ENCODE measurements at places on chromosomes 2 and 18. TPM values are rescaled to one million over a fixed set of nuclear protein-coding genes. Genes with fewer than 3 reads are reported as not detected.
A peak's percentile ranks its signal among the peaks of the same experiment; 100 is the strongest.

RND3 gene
- 2.9 TPM for total RNA-seq

UGT1A5 gene
- total RNA-seq, result not detected

STAMBP gene
- total RNA-seq, result 29.2 TPM

ZNF892 gene
- 11.2 TPM for total RNA-seq

MYOM1 gene
- total RNA-seq, result 0.49 TPM

GAREM1 gene
- 1.2 TPM for total RNA-seq

PROM2 gene
- 0.62 TPM for total RNA-seq

FKBP1B gene
- 31.1 TPM for total RNA-seq

CTNNA2 gene
- total RNA-seq, result 4.7 TPM

CHRNG gene
- not detected for total RNA-seq

CD28 gene
- not detected for total RNA-seq

PREPL gene
- total RNA-seq, result 16.3 TPM

OSBPL6 gene
- total RNA-seq, result 3.0 TPM

GRCh38 chr18:10588975-10589374 is 63.1 kb downstream of the NAPG start:
- DNase-seq, result no peak

- DNase-seq, result no peak
Measured at GRCh38 chr18:45015788-45016128, 335.1 kb downstream of the SETBP1 start.

DNA sequence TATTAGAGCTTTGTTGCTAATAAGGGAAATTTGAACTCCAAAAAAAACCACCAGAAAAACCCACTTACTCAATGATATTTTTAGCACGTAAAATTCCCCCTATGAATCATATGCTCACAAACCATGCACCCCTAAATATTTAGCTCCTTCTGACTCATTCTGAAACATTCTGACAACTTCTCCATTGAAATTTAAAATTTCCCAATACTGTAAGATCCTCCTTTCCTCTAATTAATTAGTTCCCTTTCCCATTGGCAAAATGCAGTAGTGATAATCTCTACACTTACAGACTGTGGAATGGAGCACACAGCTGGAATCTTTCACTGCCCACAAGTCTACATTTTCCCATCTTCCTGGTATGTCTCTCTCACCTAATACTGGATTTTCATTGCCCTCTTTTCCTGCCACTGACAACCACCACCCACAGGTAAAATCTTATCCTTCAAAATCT is 215.8 kb upstream of the ACVR2A start:
- DNase-seq, result no peak

DNA sequence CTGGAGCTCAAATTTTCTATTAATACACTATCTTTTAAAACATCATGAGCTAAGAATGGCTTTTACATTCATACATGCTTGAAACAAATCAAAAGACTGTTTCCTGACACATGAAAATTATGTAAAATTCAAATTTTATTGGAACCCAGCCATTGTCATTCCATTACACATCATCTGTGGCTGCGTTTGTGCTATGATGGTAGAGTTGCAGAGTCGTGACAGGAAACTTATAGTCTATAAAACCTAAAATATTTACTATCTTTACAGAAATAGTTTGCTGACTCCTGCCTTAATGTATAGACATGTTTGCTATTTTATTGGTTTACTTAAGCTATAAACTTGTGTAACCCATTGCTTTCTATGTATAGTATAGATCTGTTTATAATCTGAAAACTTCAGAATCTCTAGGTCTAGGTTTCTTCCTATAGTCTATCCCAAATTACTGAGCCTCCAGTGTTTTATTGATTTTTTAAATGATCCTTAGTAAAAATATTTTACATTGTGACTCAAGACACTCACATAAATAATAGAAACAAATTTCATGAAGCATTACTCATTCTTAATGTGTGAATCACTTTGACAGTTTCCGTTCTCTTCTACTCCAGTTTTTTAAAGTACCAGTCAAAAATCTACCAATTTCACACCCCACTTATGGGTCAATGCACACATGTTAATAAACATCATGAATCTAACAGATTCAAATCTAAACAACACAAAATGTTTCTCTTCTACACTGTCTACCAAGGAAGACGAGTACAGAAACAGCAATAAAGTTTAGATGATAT is 26.4 kb upstream of the MRPL19 start:
- DNase-seq, result no peak

GRCh38 chr2:63767307-63767706 is 74.4 kb upstream of the UGP2 start:
- DNase-seq, result no peak

- peak; percentile 26 for DNase-seq
Measured at GRCh38 chr2:115165529-115166109, 723.2 kb downstream of the DPP10 start.

- peak; percentile 33 for DNase-seq
Measured at GRCh38 chr18:57107140-57107832, 39.6 kb upstream of the BOD1L2 start.

DNA sequence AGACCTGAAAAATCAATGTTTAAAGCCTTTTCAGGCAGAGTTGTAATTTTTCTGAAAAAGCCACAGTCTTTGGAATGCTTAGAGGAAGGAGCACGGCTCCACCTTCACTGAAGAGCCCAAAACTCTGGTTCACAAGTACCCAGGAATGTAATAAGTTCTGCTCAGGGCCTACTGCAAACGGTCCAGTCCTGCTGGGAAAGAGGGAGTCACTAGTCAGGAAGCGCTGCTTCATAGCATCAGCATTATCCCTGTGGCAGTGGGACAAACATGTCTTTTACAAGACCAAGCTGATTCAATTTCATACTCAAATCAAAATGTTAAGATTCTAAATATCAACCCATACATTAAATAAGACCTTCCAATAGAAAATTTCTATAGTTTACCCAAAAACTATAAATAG is 152.9 kb upstream of the PGAP1 start:
- DNase-seq, result no peak

- DNase-seq, result no peak
Measured at GRCh38 chr18:8293184-8293583, 316.1 kb upstream of the RAB12 start.

DNA sequence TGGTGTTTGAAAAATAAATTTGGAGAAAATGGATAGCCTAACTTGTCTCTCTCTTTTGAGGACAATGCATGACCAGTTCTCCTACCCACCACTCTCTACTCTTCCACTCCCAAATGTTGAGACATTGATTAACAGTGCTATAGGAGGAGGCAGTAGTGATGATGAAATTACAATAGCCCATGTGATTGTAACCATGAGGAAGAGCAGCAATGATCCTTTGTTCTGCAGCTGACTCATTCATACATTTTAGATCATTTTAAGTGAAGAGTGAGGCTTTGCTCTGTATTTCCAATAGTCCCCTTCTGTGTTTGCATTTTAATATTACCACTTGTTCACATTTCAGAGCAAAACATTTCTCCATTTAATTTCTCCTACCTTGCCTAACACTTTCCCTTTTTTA is 592.3 kb downstream of the THSD7B start:
- DNase-seq, result no peak

GRCh38 chr2:10009271-10009810 is 34.0 kb upstream of the KLF11 start:
- DNase-seq, result no peak

GRCh38 chr18:32478317-32478716 is 7.6 kb upstream of the GAREM1 start:
- no peak for DNase-seq

- no peak for DNase-seq
Measured at GRCh38 chr2:216971593-216971992, 111.7 kb upstream of the TNP1 start.

GRCh38 chr2:206457188-206457634 is 13.9 kb downstream of the ADAM23 start:
- DNase-seq, result no peak

DNA sequence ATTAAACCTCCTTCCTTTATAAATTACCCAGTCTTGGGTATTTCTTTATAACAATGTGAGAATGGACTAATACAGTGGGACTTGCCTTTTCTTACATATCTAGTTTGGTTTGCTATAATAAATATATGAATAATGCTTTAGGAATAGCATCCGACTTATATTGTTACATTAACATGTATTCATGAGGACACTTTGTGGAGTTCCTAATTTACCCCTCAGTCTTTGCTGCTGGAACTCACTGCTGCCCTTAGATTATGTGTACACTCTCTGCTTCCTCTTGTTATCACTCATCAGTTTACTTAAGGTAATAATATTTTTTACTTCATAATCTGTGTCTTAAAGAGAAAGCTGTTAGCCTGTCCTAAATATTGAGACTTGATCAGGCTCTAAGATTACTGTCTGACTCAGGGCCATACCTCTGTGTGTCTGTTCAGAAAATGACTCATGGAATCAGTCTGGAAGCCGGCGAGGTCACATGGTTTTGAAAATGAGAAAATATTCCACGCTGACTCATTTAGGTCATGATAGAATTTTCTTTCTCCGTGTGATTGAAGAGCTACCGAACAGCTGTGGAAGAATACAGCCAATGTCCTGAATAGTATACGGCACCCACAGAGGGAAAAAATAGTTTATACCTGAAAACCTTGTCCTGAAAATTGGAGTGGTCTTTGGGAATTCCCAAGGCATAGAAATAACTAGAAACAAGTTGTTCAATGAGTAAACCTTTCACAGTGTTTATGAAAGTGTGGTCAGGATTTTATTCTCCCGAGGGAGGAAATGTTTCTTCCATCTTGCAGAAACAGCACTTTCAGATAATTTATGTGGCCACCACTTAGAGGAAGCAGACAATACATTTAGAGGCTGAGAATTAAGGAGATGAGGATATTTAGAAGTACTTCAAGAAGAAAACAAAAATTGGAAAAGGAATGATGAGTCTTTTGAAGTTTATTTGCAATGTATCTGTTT is 156.4 kb downstream of the DSEL start:
- no peak for DNase-seq

- DNase-seq, result peak; percentile 11
Measured at GRCh38 chr2:146661473-146662096, 1183.2 kb upstream of the ACVR2A start.

- DNase-seq, result no peak
Measured at GRCh38 chr18:25175558-25176517, 176.1 kb downstream of the ZNF521 start.

DNA sequence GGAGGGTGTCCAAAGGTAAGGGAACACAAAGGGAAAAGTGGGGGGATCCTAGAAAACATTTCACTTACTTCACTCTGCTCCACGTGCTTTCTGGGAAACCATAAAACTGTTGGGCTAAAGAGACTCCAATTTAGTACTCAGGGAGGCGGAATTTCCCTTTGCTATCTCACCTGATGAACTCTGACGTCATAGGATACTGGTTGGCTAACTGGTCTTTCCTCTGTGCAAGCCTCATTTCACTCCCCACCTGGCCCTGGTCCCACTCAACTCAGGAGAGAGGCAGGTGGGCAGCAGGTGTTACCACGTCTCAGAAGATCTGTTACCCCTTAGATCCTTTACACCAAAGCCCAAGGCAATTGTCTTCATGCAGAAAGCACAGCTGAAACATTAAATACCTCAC is 51.8 kb upstream of the PMAIP1 start:
- no peak for DNase-seq

- DNase-seq, result peak; percentile 51
Measured at GRCh38 chr2:240820607-240821428, 799 bp upstream of the KIF1A start.

DNA sequence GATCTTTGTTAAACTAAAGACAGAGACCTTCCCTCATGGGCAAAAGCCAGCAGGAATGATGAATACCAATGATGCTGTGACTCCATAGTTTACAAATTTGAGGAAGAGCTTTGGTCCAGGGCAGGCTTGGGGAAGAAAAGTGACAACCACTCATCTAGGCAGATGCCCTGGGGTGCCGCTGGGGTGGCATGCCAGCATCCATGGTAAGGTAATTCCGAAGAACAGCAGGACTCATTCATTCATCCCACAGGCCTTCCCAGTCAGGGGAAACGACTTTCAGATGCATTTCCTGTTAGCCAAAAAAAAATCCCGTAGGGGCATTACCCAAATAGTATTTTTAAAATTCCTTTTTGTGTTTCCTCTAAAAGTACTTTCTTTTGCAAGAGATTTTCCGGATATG is 180.7 kb upstream of the SERPINE2 start:
- no peak for DNase-seq

- no peak for DNase-seq
Measured at GRCh38 chr2:20583425-20583881, 67.4 kb downstream of the HS1BP3 start.

DNA sequence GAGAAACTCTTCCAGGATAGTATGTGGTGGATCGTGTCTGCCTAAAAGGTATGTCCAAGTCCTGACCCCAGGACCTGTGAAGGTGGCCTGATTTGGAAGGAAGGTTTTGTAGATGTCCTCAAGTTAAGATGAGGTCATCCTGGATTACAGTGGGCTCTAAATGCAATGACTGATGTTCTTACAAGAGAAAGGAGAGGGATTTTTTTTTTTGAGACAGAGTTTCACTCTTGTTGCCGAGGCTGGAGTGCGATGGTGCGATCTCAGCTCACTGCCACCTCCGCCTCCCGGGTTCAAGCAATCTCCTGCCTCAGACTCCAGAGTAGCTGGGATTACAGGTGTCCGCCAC is 19.9 kb downstream of the MBP start:
- DNase-seq, result no peak

DNA sequence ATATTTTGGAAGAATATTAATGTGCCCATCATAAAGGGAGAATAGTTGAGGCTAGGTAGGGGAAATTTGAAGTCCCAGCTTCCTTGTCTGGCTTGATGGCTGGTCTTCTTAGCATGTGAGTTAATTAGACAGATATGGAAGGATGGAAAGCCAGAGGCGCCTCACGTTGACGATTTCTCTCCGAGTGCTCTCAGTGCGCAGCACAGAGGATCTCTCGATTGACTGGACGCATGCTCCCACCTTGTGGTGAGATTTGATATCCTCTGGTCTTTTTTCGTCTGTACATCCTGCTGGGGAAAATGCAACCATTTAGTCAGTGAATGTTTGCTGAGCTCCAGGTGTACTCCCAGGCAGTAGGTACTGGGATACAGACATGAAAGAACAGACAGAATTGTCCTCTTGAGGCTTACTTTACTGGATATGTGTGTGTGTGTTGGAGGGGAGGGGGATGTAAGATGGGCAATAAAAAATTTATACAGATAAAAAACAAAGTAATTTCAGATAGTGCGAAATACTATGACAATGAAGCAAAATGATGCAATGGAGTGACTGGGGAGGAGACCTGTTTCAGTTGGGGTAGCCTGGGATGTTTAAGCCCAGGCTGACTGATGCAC is 66.9 kb upstream of the ZNG1B start:
- DNase-seq, result peak; percentile 65

GRCh38 chr2:12170121-12170520 is 423.7 kb downstream of the LPIN1 start:
- no peak for DNase-seq

- no peak for DNase-seq
Measured at GRCh38 chr18:35861367-35862118, 110.9 kb upstream of the RMP24 start.

DNA sequence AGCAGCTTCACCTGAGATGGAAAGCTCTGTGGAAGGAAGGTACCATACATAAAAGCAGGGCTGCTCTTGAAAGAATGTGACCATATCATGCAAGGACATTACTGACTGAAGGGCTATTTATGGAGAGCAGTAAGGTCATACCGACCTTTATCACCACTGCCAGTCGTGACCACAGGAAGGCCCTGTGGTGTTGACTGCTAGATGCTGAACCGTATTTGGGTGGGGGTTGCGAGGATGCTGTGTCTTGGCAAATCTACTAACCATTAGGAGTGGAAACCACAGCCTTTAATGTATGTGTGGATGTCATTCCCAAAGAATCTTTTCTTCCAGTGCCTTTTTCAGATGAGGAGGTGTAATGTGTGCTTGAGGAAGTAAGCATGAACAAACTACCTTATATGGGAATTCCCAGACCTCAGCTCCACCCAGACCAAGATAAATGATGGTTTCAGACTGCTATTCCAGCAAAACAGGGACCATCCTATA is 60.8 kb downstream of the LIMS1 start:
- peak; percentile 36 for DNase-seq

Data from endothelial cell (in vitro differentiated cells).